NCI-H1092 (cell line): ENCODE measurements at places on chromosomes 4 and X.
A peak's percentile ranks its signal among the peaks of the same experiment; 100 is the strongest.

DNA sequence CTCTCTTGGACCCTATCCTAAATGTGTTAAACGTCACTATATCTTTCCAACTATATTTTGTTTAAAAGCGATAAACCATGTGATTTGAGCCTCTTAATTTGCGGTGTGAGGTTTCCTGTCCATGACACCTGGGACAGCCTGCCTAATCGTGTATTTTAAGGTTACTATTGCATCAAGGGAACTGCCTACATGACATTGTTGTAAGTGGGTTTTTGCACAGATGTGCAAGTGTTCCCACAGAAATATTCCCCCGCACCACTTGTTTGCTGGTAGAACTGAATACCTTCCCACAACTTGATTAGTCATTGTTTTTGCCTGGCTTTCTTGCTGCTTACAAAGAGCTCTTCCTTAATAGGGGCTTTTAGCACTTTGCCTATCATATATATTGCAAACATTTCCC, 5.1 kb upstream of the FAM184B start:
- no peak for DNase-seq

DNA sequence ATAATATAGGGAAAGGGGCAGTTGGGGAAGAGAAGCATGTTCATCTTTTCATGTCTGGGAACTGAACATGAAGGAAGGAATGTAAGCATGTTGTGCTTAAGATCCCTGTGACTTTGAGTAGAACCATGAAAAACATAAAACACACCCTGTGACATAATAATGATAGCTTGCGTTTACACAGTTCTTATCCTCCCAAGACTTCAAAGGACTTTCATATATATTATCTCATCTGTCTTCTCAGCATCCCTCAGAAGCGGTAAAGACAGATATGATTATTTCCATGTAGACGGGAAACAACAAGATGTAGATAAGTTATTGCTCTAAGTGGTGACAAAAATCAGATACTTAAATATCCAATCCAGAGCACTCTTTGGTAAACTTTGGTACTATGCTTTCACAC, 3.3 kb upstream of the SH3RF1 start:
- DNase-seq, result no peak

DNA sequence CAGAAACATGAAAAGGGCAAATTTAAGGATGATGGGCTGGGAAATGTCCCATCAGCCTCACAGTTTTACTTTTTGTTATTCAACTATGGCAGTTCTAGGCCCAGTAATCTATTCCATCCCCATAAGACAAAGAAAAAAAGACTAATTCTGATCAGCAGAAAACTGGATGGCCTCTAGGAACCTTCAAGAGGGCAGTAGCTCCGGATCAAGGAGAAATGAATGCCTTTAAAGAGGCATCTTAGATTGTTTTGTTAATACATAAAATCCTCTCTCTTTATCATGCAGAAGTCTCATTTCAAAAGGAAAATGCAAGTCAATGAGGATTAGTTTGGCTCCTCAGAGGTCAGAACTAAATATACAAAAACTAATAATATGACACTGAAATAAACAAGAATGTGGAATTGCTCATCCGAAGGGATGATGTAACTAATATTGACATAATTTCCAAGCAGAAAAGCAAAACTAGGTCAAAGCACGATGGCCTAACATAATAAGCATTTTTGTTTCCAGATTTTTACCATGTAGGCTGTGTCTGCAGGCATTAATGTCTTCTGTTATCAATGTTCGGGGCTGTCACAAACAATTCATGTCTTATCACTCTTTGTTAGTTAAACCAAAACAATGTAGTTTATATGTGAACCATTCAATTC, 8.8 kb downstream of the MID1 start:
- DNase-seq, result no peak

DNA sequence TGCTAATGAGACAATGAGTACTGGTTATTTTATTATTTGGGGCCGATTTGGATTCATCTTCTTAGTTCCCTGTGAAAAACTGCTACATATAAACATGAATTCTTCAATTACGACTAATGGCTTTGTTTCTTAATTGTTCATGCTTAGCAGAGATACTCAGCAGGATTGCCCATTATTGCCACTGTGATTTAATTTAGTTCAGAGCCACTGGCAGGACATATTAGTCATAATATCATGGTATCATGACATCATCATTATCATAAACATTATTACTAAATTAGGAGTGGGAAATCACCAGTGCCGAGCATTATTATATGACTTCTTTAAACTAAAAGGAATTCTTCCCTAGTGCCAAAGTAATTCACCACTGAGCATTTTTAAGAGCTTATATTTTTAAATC, 201.4 kb downstream of the SPOCK3 start:
- DNase-seq, result no peak

DNA sequence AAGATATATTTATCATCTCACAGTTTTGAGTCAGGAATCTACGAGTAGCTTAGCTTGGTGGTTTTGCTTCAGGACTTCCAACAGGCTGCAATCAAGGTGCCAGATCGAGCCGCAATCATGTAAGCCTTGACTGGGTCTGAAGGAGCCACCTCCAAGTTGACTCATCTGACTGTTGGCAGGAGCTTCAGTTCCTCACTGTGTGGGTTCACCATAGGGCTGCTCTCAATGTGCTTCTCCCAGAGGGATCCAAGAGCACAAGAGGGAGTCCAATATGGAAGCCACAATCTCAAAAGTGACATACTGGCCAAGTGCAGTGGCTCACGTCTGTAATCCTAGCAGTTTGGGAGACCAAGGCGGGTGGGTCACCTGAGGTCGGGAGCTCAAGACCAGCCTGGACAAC, 26.5 kb downstream of the DCHS2 start:
- no peak for DNase-seq

- DNase-seq, result no peak
Observed at GRCh38 chrX:38961936-38962335, 160.7 kb downstream of the MID1IP1 start.

- DNase-seq, result no peak
Observed at GRCh38 chrX:40485102-40485826, 95.5 kb upstream of the ATP6AP2 start.

DNA sequence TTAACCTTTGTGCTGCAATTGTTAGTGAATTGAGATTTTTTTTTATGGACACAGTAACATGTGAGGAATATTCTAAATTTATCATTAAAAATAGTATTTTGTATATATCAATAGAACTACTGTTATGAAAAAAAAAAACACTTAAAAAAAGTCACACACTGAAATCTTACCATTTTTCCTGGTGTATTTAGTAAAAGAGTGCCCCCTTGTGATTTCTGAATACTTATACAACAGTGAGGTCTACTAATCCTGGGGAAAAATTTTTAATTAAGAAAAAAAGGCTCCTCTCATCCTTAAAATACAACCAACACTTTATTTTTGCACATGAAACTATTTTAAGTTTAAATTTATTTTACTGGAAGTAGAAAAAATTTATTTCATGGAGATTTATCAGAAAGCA, 56.4 kb upstream of the SPOCK3 start:
- DNase-seq, result no peak

GRCh38 chr4:71212216-71212615, 126.6 kb upstream of the SLC4A4 start:
- no peak for DNase-seq

GRCh38 chr4:22500831-22501714, 14.8 kb downstream of the ADGRA3 start:
- no peak for DNase-seq

GRCh38 chr4:8473198-8473919, 32.8 kb downstream of the TRMT44 start:
- no peak for DNase-seq

DNA sequence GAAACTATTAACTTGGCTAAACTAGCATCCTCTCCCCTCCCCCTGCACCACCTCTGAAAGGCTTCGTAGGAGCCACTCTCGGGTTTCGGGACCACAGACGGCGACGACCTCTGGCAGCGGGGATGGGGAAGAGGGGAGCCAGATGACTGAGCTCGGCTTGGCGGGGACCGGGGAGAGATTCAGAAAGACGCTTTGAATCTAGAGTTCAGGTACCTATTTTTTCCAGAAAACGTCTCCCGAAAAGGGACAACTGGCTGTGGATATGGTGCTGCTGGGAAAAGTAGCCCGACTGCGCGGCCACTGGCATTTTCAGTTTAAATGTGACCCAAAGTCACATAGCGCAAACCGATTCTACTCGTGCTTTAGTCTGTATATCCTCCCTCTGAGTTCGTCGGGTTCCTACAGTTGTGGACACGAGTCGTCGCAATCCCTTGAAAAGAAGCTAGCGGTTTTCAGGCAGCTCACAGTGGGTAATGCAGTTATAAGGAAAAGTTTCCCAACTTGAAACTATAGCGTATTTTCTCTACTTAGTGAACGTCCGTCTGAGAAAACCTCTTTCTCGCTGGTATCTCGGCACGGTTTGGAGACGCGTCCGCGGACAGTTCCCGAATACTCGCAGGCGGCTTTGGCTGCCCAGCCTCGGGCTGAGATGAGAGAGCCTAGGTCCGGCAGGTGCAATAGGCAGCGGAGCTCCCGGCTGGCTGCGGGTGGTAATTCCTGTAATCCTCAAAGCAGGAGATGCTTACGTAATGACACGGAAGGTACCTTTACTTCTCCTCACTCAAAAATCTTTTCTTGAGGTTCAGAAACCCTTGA, 1.3 kb downstream of the PARM1 start:
- no peak for DNase-seq

- DNase-seq, result no peak
Observed at GRCh38 chrX:17824980-17825379, 36.1 kb downstream of the RAI2 start.

- no peak for DNase-seq
Observed at GRCh38 chr4:79209822-79210635, 115.8 kb downstream of the NAA11 start.

GRCh38 chrX:102063445-102064074, 61.9 kb upstream of the TCEAL2 start:
- DNase-seq, result no peak

GRCh38 chr4:94516999-94517398, 65.3 kb downstream of the PDLIM5 start:
- no peak for DNase-seq

DNA sequence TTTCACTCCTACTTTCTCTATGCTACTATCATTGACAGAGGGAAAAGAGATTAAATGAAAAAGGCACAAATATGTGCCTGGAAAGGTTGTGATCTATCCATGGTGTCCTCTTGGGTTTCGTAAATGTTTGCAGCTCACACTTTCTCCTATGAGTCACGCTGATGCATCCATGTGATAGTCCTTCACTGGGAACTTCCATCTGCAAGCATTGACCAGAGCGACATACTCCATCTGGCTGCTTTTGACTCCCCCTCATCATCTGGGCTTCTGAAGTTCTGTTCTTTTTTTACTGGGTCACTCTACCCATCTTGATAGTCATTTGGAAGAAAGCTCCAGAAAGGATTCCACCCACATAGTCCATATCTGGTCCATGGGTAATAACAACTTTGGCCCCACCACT, 84.7 kb upstream of the NDST3 start:
- DNase-seq, result no peak

GRCh38 chrX:30690330-30690729, 37.1 kb downstream of the GK start:
- no peak for DNase-seq

- peak; percentile 81 for DNase-seq
Observed at GRCh38 chrX:131746491-131746968, 202.7 kb downstream of the OR13H1 start.

DNA sequence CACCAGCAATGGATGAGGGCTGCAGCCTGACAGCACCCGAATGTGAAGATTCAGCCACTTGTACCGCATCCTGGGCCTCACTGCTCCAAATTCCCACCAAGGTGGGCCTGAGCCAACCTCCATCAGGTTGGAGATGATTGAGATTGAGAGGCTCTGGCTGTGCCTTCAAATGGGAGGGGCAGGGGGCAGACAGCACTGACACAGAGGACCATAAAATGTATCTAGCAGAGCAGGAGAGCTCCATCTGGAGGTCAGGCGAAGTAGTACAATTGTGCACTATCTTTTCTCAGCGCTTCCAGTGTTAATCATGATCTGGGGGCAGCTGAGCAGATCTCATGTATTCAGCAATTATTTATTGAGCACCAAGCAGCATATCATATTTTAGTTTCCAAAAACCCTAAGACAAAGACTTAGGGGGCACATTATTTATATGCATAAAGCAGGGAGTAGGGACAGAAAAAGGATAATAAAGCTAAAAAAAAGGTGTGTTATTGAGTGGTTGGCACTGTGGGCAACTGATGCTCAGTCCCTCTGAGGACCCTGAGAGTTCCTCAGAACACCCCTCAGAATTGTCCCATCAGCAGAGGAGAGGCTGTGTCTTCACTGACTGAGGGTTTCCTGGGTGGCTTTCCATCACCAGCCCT, 31.6 kb upstream of the C1QTNF7 start:
- peak; percentile 16 for DNase-seq

- peak; percentile 48 for DNase-seq
Observed at GRCh38 chr4:15144249-15144966, 142.1 kb downstream of the CPEB2 start.

- no peak for DNase-seq
Observed at GRCh38 chr4:123701131-123701575, 304.6 kb downstream of the SPRY1 start.

DNA sequence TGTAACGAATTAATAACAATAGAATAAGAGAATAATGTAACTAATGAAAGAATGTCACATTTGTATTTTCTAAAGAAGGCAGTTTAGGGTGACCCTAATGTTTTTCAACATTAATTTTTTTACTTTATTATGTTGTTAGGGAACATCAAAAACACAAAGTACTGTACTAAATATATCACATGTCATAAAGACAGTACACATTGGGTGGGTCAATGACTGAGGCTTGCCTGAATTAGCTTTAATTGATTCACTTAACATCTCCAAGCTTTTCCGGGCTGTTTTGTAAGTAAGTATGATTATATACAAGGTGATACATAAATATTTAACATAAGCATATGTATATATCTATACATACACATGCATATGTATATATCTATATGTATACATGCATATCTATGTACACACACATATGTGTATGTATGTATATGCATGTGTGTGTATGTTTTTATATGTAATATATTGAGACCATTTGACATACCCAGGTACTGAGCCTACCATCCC, 43.4 kb upstream of the KLF3 start:
- DNase-seq, result no peak

DNA sequence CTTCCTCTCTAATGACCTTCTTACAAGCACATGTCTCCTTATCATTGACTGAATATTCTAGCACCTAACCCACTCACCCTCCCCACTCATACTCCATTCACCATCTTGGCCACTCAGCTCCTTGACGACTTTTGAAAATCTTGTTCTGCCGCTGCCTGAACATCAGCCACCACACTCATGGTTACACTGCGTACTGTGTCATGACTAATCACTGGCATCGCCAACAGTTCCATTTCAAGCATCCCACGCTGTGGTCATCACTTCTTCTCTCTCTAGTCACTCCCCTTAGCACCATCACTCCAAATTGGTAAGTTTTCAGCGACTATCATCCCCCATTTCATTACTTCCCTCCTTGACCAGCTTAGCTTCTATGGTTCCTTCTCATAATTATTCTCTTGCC, 352.8 kb downstream of the MAPK10 start:
- DNase-seq, result no peak

GRCh38 chr4:1746265-1746691, 25.0 kb downstream of the TACC3 start:
- DNase-seq, result peak; percentile 54

- DNase-seq, result no peak
Observed at GRCh38 chrX:106397788-106398538, 213.8 kb upstream of the RADX start.
